ENCODE measurements at places on chromosomes 6 and 20. TPM values are rescaled to one million over a fixed set of nuclear protein-coding genes. Genes with fewer than 3 reads are reported as not detected.

ARHGAP18 gene
- 0.63 TPM for polyA plus RNA-seq

CLDN20 gene
- not detected for polyA plus RNA-seq

POU5F1 gene
- not detected for polyA plus RNA-seq

PSORS1C1 gene
- not detected for polyA plus RNA-seq

CST5 gene
- not detected for polyA plus RNA-seq

RIPOR2 gene
- polyA plus RNA-seq, result 13.6 TPM

FERMT1 gene
- polyA plus RNA-seq, result 0.85 TPM
